ENCODE measurements at places on chromosomes 16 and 17. TPM values are rescaled to one million over a fixed set of nuclear protein-coding genes. Genes with fewer than 3 reads are reported as not detected.

- no peaks in the 10 kb centered on the region for H3K36me3 ChIP-seq
- peaks cover 20% of the 10 kb centered on the region for H3K4me1 ChIP-seq
These were observed 1.9 kb downstream of the CIITA start for GRCh38 chr16:10878644-10879501.

DNA sequence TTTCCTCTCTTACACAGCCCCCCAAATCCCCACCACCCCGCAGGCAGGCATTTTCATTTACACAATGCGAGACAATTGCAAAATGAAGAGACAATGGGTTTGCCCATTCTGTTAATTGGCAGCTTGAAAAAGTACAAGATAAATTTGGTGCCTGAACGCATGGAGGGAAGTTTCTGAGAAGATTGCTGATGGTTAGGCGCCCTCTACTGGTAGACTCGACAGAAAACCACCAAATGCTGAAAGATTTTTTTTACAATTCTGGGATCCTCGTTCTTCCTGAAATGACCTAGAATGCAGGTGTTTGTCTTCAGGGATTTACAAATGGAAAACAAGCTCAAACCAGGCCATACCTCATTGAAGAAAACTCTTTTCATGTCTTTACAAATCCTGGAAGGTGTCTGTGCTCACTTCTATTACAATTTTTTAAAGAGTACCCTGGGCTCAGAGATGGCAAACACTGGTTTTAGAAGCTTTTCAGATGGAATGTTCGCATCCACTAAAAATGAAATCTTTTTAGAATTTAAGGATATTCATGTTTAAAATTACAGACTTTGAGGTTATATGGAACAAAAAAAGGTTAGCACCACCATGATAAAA is 338.5 kb downstream of the PMP22 start:
- H3K36me3 ChIP-seq: no peaks in the 10 kb centered on the region
- no peak overlapping the region for H3K4me3 ChIP-seq
- H3K27me3 ChIP-seq: no peaks in the 10 kb centered on the region
- no peaks in the 10 kb centered on the region for H3K4me1 ChIP-seq
- peak; percentile 48 for DNase-seq

DNA sequence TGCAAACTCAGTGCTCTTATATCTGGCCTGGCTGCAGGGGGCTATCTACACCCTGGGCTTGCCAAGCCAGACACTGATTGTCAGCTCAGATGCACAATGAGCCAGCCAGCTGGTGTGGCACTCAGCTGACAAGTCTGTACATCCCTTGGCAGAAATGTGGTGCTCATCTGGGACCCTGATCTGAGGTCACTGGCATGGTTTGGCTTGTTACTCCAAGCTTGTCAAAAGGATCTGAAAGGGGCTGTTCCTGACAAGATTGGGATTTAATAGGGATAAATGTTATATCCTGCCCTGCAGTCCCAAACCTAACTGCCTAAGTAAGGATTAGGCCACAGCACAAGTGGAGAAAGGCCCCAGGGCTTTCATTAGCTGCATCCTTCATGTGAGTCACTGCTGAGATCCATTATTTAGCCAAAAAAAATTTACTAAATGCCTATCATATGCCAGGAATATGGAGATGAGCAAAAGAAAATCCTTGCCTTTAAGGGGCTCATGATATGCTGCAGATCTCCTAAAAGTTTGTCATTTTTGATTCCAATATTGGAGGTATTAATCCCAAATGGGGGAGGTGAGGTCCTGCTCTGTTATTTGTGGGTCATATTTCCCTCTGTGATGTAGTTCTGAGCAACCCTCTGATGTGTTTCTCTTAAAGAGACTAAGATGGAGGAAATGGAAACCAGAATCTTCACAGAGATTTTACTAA is 6.3 kb downstream of the SLC6A2 start:
- no peak for DNase-seq
- no peaks in the 10 kb centered on the region for H3K27me3 ChIP-seq
- no peaks in the 10 kb centered on the region for H3K36me3 ChIP-seq

GRCh38 chr17:48834973-48835372 is 4.1 kb downstream of the CALCOCO2 start:
- H3K36me3 ChIP-seq: no peaks in the 10 kb centered on the region
- H3K4me3 ChIP-seq: no peak overlapping the region
- peaks cover 52% of the 10 kb centered on the region for H3K4me1 ChIP-seq
- H3K27ac ChIP-seq: no peak overlapping the region

The ENO3 gene
- total RNA-seq: 5.4 TPM

The ZNF232 gene
- 13.7 TPM for total RNA-seq

The SULT1A2 gene
- 24.2 TPM for total RNA-seq

DNA sequence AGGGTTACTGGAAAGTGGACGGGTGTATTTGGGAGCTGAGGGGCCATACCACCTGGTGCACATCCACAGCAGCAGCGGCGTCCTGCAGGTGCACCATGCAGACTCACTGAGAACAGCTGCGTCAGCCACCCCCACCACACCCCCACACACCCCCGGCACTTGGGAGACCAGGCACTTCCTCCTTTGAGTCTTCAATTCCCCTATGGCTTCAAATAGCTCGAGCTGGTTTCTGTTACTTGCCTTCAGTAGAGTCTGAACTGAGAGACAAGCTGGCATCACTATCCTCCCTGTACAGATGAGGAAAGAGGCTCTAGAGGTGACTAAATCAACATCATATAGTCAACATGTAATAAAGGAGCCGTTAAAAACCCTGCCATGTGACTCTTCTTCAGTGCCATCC is 15.4 kb downstream of the CUEDC1 start:
- H3K4me3 ChIP-seq: no peak overlapping the region
- DNase-seq: no peak
- H3K4me1 ChIP-seq: peaks cover 51% of the 10 kb centered on the region
- no peaks in the 10 kb centered on the region for H3K27me3 ChIP-seq
- H3K27ac ChIP-seq: peak overlapping the region; percentile 53

The DPEP3 gene
- not detected for total RNA-seq

The GABARAPL2 gene
- total RNA-seq: 223 TPM

- H3K4me3 ChIP-seq: no peak overlapping the region
- H3K27me3 ChIP-seq: no peaks in the 10 kb centered on the region
- no peaks in the 10 kb centered on the region for H3K36me3 ChIP-seq
- H3K4me1 ChIP-seq: no peaks in the 10 kb centered on the region
- peak; percentile 23 for DNase-seq
These were observed 114.0 kb downstream of the PRKCB start for GRCh38 chr16:23949630-23950290.

The UBE2G1 gene
- 46.3 TPM for total RNA-seq

The SMIM22 gene
- not detected for total RNA-seq

DNA sequence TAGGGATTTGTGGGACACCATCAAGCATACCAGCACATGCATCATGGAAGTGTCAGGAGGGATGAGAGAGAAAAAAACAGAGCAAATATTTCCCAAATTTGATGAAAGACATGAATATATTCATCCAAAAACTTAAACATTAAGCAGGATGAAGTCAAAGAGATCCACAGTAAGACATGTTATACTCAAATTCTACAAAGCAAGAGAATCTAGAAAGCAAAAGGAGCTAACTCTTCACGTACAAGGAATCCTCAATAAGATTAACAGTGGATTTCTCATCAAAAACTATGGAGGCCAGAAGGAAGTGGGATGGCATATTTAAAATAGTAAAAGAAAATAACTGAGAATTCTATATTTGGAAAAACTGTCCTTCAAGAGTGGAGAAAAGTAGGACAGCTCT is 374.8 kb downstream of the ZFHX3 start:
- H3K4me1 ChIP-seq: no peaks in the 10 kb centered on the region
- no peaks in the 10 kb centered on the region for H3K27me3 ChIP-seq
- no peak for DNase-seq
- H3K36me3 ChIP-seq: no peaks in the 10 kb centered on the region
- no peak overlapping the region for H3K27ac ChIP-seq
- H3K4me3 ChIP-seq: no peak overlapping the region

GRCh38 chr16:19599968-19600716 is 44.6 kb downstream of the VPS35L start:
- peak; percentile 6 for DNase-seq
- H3K27ac ChIP-seq: peak overlapping the region; percentile 80
- peaks cover 13% of the 10 kb centered on the region for H3K4me1 ChIP-seq
- no peaks in the 10 kb centered on the region for H3K36me3 ChIP-seq
- no peak overlapping the region for H3K4me3 ChIP-seq
- H3K27me3 ChIP-seq: no peaks in the 10 kb centered on the region

The CES3 gene
- total RNA-seq: 0.13 TPM
